Activated CD4-positive, alpha-beta T cell treated with anti-CD3 and anti-CD28 coated beads, Interleukin-10, Interleukin-2, amounts not matched to agents 100 ng/mL and 50 ng/mL, durations not matched to agents 16 hours and 8 hours (primary cell): ENCODE measurements at places on chromosomes 4 and X.

- no peak for DNase-seq
Observed at GRCh38 chr4:94500685-94501084, 48.9 kb downstream of the PDLIM5 start.

DNA sequence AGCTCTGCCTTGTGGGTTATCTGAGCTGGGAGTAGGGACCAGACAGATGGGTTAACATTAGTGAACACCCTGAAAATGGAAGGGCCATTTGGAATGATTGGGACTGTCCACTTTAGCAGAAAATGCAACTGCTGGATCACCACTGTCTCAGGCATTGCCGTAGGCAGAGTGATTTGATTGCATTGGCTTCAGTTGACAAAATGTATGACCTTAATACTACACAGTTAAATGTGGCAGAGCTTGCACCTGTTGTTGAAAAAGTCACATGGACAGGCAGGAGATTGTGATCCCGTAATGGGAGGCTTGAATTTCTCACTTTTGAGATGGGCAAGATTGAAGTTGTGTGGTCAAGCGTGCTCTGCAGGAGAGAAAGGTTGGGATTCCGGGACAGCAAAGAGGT lies 166.5 kb upstream of the PUDP start:
- no peak for DNase-seq

DNA sequence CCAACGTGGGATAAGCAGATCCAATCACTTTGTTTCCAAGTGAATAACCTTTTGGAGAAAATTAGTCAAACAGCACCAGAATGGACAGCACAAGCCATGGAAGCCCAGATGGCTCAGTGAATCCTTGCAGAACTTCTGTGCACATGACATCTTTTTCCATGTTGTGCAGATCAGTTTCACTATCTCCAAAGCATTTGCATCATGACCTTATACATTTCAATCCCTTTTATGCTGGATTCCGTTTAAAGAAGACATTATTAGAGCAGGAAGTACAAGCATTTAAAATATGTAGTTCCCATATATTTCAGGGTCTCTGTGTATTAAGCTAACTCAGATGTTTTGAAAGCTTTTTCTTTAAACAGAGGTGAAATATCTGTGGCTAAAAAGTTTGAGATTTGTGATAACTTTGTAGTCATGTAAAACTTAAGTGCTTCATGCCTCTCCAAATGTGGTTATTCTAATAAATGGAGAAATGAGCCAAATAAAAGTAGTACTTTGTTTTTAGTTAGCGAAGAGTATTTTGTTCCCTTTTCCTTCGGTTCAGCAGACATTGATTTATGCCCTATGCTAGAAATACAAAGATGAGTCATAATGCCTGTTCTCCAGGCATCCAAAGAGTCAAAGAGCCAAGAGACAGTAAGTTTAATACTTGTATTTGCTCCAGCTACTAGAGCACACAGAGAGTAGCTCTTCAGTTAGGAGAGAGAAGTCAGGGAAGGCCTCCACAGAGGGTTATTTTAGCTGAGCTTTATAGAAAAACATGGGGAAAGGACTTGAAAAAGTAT lies 39.0 kb downstream of the PLAC8 start:
- DNase-seq = no peak

- DNase-seq = no peak
Observed at GRCh38 chrX:112653017-112653416, 26.7 kb downstream of the LHFPL1 start.

GRCh38 chr4:141301216-141301615 lies 80.5 kb downstream of the ZNF330 start:
- no peak for DNase-seq

- no peak for DNase-seq
Observed at GRCh38 chrX:38799995-38800580, 1.2 kb upstream of the MID1IP1 start.

DNA sequence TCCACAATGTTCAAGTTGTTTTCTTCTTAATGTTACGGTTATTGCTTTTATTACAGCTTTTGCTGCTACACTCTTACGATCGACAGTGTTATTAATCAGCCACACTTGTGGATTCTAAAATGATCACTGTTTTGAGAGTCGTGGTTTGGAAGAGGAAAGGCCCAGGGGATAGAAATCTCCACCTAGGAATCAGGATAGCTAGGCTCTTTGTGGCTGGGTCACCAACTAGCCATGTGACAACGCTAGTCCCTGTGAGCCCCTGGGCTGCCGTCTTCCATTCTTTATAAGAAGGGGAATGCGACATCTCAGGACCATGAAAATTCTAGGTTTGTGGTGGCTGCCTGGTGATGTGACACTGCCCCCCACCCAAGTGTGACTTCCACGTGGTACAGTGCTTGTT lies 380 bp downstream of the SLC34A2 start:
- DNase-seq = no peak

- DNase-seq = no peak
Observed at GRCh38 chr4:10050261-10050661, 29.0 kb upstream of the SLC2A9 start.
